ENCODE measurements at places on chromosomes 13 and 19. TPM values are rescaled to one million over a fixed set of nuclear protein-coding genes. Genes with fewer than 3 reads are reported as not detected.

The ICAM4 gene
- 19.0 TPM for polyA plus RNA-seq

The LHFPL6 gene
- polyA plus RNA-seq, result 13.5 TPM

The CYP2S1 gene
- 2.3 TPM for polyA plus RNA-seq

The HSD17B14 gene
- polyA plus RNA-seq, result 31.7 TPM

The ZFR2 gene
- polyA plus RNA-seq, result 43.0 TPM
